ENCODE measurements at places on chromosomes 2 and 18.

- peak; percentile 71 for DNase-seq
Measured at GRCh38 chr2:218186355-218186766, 19.6 kb upstream of the CXCR1 start.

GRCh38 chr2:222296911-222297599, 1.7 kb downstream of the PAX3 start:
- DNase-seq = no peak

GRCh38 chr2:180625006-180625844, 355.2 kb upstream of the UBE2E3 start:
- DNase-seq = peak; percentile 87

DNA sequence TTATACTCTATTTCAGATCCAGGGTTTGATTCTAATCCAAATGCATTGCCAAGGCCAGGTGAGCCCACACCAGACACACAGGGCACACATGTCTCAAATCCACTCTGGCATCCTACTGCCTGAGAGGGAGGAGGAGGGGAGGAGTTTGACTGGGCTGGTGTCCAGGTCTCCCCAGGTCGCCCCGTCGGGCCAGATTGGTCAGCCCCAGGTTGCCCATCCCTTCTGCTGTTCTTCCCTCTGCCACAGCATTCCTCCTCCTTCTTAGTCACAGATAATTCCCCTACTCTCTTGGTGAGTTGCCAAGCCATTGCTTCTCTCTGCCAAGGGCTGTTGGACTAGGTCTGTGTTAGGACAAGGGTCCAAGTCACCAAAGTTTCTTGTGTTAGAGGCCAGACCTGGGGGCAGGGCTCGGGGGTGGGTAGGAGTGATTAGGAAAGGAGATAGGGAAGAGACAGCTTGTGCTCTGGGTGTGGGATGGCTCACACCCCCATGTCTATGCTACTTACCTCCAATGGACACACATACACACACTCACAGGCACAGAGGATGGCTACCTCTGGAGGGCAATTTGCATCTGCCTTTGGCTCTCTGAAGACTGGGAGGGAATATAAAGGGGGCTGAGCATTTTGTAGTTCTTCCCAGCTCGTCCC, 2.5 kb upstream of the EGR4 start:
- DNase-seq = peak; percentile 28

DNA sequence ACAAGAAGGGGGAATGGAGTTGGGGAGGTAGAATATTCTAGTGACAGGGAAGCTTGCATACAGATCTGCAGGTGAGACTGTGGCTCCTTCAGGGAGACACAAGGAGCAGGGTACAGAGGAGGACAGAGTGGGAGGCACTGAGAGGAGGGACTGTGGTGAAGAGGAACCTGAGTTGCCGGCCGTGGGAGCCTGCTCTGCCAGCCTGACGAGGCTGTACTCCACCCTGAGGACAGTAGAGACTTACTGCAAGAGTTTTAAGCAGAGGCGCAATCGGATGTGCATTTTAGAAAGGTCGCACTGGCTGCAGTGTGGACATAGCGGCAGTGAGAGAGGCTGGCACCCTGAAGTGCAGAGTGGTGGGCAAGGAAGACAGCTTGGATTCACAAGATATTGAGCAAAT, 185.8 kb downstream of the GFPT1 start:
- DNase-seq = no peak

- no peak for DNase-seq
Measured at GRCh38 chr2:25190536-25190935, 22.2 kb upstream of the POMC start.

DNA sequence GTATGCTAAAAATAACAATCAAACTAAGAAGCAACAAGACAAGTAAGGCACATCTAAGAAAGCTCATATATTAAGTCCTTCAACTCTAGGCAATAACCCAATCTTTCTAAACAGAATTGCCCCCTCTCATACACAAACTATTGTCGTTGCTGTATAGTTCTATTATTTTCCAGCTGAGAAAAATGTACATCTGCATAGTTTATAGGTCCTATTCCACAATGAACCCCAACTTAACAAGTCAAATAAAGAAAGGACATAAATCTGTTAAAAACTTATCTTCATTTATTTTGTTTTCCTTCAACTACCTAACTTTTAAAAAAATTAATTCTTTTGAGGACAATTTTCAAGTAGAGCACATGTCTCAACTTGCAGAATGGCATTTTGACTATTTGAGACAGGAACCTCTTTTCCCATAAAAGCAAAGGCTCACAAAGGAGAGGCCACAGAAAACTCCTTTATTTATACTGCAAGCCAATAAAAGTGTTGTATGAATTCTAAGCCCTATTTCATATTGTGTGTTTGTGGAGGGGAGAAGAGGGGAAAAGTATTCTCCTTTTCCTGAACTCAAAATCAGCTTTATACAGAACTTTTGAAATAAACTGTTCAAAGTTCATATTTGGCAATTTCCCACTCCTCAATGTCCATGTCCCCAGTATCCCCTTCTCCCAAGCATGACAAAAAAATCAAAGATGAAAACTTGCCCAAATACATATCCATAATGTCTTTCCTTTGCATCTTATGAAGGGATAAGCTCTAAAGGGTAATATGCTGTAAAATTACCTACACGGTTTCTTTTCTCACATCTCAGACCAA, 37.4 kb downstream of the RTN4 start:
- no peak for DNase-seq

GRCh38 chr2:63875131-63875527, 33.4 kb downstream of the UGP2 start:
- DNase-seq = no peak

DNA sequence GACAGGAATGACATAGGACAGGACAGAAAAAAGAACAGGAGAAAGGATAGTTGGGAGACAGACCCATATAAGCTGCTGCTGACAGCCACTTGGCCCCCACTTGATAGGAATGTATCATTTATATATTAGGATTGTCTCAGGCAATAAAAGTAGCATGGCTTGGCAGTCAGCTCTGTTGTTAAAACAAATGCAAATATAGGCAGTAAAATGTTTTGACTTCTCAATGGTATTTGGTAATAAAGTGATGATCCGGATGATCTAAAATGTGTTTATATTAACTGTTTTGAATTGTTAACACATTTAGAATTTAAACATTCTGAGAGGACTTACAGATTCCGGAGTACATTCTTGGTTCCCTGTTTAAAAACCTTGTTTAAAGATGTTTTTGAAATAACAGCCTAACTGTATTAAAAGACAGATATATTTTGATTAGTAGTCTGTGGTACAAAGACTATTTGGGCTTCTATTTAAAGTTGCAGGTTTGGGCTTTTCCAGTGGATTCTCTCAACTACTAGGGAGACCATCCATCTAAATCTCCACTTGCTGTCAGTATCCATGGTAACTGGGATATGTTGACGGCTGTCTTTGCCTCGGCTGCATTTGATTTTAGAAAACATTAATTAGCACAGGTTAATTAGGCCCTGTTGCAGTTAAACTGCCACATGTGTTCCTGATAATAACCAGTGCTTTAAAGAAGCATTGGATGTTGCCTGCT, 147.6 kb downstream of the ESCO1 start:
- no peak for DNase-seq

- DNase-seq = no peak
Measured at GRCh38 chr2:25933622-25934021, 48.7 kb downstream of the KIF3C start.

GRCh38 chr2:64862623-64863022, 126.6 kb upstream of the SLC1A4 start:
- peak; percentile 21 for DNase-seq

- DNase-seq = peak; percentile 89
Measured at GRCh38 chr2:237858294-237859081, 935 bp upstream of the RAMP1 start.

- peak; percentile 50 for DNase-seq
Measured at GRCh38 chr18:45774065-45774521, 50.1 kb downstream of the SLC14A1 start.

DNA sequence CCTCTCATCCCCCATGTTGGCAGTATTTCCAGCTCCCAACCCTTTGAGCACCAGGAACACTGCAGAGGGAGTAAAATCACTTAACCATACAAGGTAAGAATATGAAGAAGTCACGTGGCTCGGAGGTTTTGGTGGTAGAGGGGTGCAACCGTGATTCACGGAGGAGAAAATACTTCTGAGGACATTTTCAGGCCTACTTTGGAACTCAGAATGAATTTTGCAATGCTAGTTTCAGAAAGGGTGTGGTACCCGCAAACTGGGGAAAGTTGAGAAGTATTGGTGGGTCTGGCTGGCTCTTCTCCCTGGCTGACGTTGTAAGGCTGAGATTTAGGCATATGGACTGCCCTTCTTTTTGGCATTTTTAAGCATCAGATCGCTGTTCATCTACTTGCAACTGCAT, 442 bp downstream of the SERPINB5 start:
- DNase-seq = no peak

DNA sequence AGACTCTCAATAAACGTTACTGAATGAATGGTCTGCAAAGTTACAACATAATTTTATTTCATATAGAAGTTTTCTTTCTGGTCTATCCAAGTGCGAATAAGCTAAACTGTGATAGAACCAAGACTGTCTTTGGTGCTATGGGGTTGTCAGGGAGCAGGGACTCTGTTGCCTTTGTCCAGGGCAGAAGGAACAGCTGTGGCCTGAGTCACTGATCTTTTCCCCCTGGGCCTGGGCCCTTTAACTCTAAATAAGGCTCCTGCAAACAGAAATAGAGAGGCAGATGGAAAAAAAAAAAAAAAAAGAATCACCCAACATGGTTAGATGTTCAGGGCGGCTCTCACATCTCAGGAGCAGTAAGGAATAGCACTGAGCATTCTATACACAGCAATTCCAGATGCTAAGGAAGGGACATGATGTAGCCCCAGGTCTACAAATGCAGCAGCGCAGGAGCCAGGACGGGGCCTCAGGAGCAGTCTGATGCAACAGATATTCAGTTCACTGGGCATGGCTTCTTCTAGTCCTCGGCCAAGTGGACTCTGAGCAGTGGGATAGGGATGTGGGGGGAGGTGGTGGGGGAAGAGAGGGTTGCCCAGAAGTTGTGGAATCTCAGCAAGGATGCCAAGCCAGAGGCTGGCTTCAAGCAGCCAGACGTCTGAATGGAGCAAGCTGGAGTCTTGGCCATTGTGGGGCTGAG, 247.1 kb upstream of the SIX2 start:
- no peak for DNase-seq

DNA sequence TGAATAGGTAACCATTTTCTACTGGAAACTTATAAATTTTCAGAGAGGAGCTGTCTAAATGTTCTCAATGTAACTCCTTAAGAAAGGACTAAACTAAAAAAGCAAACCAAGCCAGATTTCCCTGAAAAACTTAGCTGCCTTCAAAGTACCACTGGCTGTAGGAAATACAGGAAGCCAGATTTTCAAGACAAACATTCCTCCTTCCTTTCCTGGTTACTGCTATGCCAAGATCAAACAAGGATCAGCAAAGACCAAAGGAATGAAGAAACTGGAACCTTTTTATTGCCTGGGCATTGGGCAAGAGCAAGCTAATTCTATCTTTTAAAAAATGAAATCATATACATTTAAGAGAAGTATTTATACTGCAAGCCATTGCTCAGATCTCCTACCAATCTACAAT, 212.7 kb downstream of the DYM start:
- DNase-seq = no peak

GRCh38 chr2:16383411-16383810, 282.2 kb downstream of the CYRIA start:
- no peak for DNase-seq

- DNase-seq = no peak
Measured at GRCh38 chr2:233464056-233464455, 102.5 kb downstream of the USP40 start.

- DNase-seq = peak; percentile 94
Measured at GRCh38 chr2:12587729-12588522, 128.8 kb upstream of the TRIB2 start.

DNA sequence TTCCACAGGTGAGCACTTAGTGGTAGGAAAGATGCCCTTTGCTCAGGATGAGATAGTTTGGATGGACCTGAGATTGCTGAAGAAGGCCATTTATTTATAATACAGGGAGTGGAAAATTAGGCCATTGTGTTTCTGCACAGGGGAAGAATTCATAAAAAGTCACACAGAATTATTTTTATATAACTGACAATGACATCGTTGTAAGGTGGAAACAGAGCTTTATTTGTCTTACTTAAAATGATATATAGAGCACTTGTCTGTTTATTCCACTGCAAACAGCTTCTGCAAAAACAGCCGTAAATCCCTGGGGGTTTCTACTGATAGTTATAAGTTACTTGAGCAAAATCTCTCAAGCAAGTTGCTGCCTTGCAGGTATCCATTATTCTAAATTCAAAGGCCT, 158.1 kb upstream of the ZNF521 start:
- no peak for DNase-seq

GRCh38 chr2:194077366-194077765, 1579.7 kb upstream of the SLC39A10 start:
- no peak for DNase-seq

DNA sequence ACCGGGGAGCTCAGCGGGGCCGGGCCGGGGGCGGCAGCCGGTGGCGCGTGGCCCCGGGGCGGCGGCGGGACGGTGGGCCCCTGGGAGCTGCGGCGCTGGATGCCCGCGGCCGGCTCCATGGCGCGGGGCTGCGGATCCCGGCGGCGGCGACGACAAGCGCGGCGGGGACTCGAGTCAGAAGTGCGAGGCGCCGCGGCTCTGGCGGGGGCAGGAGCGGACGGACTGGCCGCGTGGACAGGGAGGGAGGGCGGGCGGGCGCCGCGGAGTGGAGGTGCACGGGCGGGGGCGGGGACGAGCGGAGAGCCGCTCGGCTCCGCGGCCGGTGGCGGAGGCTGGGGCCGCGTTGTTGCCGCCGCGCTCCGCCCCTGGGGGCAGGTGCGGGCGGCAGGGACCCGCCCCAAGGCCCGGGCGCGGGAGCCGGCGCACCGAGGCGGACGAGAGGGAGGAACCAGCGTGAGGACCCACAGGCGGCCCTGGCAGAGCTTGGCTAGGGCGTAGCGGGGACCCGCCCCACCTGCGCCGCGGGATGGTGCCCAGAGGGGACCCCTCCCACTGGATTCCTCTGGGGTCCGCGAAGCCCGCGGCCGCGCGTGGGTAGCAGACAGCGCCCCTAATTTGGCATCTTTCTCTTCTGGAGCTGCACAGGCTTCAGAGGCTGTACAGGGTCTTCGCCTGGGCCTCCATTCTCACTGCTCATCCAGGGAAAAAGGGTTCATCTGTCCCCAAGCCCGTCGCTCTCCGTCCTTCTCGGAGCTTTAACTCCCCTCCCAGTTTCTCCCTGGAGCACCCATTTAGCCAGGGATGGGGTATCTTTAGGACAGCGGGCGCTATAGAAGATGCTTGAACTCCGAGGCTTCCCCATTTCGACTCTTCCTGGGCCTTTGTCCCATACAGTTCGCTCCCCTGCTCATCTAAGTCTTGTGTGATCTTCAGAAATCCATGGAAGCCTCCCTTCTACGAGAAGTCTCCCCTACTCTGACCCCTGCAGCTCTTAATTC, at the start of gene TMEM163:
TMEM163 (minus strand) TSS at position 184 of the 998 bp plus-strand sequence.
- no peak for DNase-seq

- no peak for DNase-seq
Measured at GRCh38 chr2:236085647-236086046, 82.5 kb downstream of the GBX2 start.

DNA sequence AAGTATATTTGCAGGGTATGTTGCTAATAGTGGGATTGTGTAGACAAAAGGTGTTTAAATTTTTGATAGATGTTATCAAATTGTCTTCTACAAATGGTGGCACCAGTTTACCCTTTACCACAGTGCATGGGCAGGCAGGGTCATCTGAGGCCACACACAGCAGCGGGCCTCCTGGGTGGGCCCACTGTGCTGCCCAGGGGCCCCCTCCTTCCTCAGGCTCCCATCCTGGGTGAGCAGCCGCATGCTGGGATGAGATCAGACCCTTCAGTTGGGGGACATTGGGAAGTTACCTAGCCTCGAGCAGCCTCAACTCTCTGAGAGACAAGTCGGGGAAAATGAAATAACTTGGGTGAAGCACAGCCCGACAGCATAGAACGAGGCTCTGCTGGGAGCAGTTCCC, 9.7 kb downstream of the MYO7B start:
- no peak for DNase-seq

- no peak for DNase-seq
Measured at GRCh38 chr2:167785606-167786216, 461.7 kb downstream of the STK39 start.
